Bronchial smooth muscle cell (primary cell): ENCODE measurements at places on chromosomes 3 and 15. TPM values are rescaled to one million over a fixed set of nuclear protein-coding genes. Genes with fewer than 3 reads are reported as not detected.

The PLA2G4D gene
- total RNA-seq: not detected in 2 replicates

The CCDC191 gene
- 1.7 and 2.7 TPM in 2 replicates for total RNA-seq

The CALML4 gene
- 1.2 and 2.7 TPM in 2 replicates for total RNA-seq

The NR2E3 gene
- 0.09 and 0.47 TPM in 2 replicates for total RNA-seq

The RAB11A gene
- 70.1 and 202 TPM in 2 replicates for total RNA-seq

The SUCNR1 gene
- not detected in 2 replicates for total RNA-seq

The ARRDC4 gene
- 6.3 and 7.7 TPM in 2 replicates for total RNA-seq

The SNTN gene
- total RNA-seq: not detected in 2 replicates

The ANKDD1A gene
- 8.2 and 14.8 TPM in 2 replicates for total RNA-seq

The CD200 gene
- under 0.01 TPM in 2 replicates for total RNA-seq
